Urinary bladder (tissue), 4 donors: ENCODE measurements at places on chromosomes 2 and 18. TPM values are rescaled to one million over a fixed set of nuclear protein-coding genes. Genes with fewer than 3 reads are reported as not detected.

GRCh38 chr2:168357797-168358472 lies 98.1 kb upstream of the CERS6 start:
- DNase-seq: no peak

- DNase-seq: no peak
These were observed 883 bp upstream of the EHBP1 start for GRCh38 chr2:62704654-62705006.

DNA sequence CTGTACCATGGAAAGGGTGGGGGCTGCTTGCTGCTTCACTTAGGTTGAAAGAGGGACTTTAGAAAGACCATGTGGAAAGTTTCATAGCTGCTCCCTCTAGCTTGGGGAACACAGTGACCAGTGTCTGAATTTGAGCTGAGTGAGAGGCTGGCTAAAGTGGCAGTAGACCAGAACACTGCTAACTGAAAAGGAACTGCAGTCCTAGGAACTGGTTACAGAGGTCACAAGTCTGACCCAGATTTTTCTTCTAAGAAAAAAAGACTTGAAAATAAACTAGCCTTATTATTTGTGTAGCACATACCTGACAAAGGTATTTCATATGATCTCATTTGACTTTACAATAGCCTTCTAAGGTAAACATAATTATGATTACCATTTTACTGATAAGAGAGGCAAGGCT lies 153.6 kb downstream of the FSHR start:
- no peak for DNase-seq

- no peak for DNase-seq
These were observed 89.3 kb downstream of the SPP2 start for GRCh38 chr2:234139755-234140154.

DNA sequence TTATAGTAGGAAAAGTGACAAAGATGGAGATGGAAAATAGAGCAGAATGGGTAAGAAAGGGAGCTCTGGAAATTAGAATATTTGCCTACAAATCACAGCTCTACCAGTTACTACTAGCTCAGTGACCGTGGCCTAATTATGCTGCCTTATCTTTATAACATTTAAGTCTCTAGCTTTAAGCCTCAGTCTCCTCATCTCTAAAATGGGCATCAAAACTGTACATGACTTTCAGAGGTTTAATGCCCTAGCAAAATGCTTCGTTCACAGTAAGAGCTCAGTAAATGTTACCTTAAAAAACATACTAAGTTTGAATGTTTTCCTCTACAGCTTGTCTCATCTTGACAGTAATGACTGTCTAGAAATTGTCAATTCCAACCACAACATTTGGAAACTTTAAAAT lies 8.3 kb upstream of the PTPRM start:
- no peak for DNase-seq

CYP1B1 gene
- 16.7 TPM for total RNA-seq

SERPINB5 gene
- 27.1 TPM for total RNA-seq

DNA sequence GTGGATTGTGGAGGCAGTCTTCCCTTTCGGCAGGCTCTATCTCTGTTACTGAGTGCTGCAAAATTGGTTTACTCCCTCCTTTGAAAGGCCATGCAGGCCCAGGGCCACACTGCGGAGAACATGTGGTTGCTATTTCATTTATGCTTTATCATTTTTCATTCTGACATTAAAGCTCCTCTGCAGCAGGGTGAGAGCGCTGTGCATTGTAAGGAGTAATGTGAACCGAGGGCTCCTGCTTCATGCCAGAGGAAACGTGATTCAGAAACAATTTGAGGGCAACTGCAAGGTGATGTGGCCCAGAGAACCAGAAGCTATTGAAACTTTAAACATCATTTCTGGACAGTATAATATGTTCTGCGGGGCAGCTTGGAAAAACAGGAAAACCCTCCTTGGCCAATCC lies 341.6 kb upstream of the NT5C1B start:
- no peak for DNase-seq

GRCh38 chr2:88053296-88053695 lies 2.3 kb downstream of the KRCC1 start:
- DNase-seq: no peak

- DNase-seq: no peak
These were observed 486.3 kb upstream of the MAP2 start for GRCh38 chr2:208937521-208937920.

DNA sequence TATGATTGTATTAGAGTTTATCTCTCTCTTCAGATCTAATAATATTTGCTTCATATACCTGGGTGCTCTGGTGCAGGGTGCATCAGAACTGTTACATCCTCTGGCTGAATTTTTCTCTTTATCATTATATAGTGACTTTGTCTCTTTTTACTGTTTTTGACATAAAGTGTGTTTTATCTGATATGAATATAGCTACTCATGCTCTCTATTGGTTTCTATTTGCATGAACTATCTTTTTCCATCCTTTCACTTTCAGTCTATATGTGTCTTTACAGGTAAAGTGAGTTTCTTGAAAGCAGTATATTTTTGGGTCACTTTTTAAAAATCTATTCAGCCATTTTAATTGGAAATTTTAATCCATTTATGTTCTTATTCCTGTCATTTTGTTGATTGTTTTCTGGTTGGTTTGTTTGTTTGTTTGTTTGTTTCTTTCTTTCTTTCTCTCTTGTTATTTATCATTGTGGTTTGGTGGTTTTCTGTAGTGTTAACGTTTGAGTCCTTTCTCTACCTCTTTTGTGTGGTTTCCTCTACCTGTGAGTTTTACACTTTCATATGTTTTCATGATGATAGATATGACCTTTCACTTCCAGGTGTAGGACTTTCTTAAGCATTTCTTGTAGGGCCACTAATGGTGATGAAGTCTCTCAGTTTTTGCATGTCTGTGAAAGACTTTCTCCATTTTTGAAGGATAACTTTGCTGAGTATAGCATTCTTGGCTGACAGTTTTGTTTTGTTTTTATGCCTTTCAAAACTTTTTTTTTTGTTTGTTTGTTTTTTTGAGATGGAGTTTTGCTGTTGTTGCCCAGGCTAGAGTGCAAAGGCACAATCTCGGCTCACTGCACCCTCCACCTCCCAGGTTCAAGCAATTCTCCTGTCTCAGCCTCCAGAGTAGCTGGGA lies 54.9 kb downstream of the CCNT2 start:
- no peak for DNase-seq
